EL (cell line): ENCODE measurements at places on chromosomes 4 and X.
A peak's percentile ranks its signal among the peaks of the same experiment; 100 is the strongest.

DNA sequence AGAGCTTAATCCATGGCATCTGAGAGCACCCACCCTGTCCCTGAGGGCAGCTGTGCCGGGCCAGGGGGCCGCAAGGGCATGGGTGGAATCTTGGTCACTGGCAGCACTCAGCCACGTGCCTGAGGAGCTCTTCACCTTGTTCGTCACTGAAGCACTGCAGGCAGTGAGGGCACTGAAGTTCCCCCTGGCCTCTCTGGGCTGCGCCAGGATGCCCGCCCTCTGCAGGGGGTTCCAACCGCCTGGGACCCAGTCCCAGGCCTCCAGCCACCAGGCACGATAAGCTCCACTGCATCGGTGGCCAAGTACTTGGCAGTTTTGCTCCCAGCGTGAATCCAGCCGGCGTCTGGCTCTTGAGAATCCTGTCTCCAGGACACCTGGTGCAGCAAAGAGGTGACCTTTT lies 96.4 kb upstream of the MED14 start:
- DNase-seq: no peak

- DNase-seq: no peak
These were observed 47.4 kb downstream of the HAUS3 start for GRCh38 chr4:2194496-2194895.

DNA sequence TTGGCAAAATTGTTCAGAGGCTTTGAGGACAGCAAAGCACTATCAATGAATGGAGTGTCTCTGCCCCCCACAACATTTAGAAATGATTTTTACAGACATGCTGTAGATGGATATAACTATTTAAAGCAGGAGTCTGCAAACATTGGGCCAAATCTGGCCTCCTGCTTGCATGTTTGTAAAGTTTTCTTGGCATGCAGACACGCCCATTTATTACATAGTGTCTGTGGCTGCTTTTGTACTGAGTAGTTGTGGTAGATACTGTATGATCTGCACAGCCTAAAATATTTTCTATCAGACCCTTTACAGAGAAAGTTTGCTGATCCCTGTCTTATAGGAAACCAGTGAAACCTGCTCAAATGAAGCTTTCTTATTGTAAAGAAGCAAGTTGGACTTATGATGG lies 45.5 kb upstream of the PHEX start:
- DNase-seq: no peak

GRCh38 chr4:154960476-154960875 lies 179.4 kb downstream of the RBM46 start:
- no peak for DNase-seq

DNA sequence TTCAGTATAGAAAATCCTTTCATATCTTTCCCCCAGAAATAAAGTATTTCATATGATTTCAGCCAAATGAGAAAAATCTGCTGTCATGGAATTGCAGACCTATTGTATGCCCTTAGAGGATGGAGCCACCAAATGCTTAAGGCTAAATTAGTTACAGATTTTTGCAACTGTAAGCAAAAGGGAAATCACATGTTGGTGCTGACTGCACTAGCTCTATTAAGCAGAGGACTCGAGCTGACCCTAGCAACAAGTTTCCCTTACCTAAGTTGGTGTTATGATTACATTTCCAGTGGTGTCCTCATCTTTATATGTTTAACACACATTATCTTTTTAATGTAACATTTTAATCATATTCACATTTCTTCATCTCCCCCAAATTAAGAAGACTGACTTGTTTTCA lies 58.3 kb upstream of the DOCK11 start:
- DNase-seq: no peak

- DNase-seq: no peak
These were observed 24.4 kb upstream of the PDZD4 start for GRCh38 chrX:153854702-153855101.

GRCh38 chr4:154490583-154491340 lies 837 bp downstream of the DCHS2 start:
- DNase-seq: no peak

DNA sequence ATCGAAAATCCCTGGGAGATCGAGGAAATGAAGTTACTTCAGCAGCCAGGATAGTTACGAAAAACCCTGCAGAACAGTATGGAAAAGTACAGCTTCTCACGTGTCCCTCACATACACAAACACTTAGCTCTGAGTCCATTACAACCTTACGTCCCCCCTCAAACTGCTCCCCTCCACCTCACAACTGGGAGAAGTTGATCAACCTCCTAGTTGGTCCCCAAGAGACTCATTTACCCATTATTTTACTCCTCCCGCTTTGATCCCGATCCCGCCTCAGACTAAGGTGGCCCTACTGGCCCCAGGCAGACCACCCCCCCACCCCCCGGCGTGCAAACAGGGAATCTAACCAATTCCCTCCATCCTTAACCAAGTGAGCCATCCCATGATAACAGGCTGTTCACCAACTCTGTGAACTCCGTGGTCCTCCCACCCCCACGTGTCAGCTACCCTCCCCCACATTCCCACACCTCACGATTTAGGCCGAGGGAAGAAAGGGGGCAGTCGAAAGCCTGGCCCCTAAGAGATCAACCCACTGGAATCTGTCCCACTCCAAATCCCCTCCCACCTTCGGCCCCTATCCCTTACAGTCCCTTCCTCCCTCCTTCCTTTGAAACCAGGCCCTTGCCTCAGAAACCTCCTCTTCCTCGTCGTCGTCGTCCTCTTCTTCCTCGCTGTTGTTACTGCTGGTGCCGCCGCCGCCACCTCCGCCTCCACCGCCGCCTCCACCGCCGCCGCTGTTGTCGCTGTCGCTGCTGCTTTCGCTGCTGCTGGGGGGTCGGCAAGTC lies 755 bp downstream of the ANKRD17 start:
- DNase-seq: peak; percentile 39

- no peak for DNase-seq
These were observed 8.7 kb upstream of the ABLIM2 start for GRCh38 chr4:8167291-8167690.

DNA sequence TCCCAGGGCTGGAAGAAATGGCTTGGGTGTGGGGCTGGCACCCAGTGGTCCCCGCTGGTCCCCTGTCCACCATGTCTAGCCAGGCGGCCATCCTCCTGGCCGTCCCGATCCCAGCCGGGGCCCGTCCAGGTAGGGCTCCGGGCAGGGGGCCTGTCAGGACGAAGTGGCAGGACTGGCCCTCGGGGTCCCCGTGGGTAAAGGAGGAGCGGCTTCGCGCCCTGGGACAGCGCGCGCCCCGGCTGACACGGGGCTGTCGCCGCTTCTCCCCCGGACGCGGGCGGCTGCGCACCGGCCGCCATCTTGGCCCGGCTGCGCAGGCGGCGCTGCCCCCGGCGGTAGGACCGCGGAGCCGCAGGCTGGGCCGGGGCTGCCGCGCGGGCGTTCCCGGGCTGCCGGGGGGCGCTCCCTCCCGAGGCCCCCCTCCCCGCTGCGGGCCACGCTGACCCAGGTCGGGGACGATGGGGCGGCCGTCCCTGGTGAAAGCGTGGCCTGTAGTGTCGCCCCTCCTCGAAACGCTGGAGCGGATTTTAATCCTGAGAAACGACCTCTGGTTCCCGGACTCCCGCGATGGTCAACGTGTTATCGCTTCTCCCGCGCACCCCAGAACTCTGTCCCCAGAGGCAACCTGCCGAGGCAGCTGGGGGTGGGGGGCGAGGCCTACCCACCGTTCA lies 60.4 kb upstream of the BCOR start:
- DNase-seq: peak; percentile 30

DNA sequence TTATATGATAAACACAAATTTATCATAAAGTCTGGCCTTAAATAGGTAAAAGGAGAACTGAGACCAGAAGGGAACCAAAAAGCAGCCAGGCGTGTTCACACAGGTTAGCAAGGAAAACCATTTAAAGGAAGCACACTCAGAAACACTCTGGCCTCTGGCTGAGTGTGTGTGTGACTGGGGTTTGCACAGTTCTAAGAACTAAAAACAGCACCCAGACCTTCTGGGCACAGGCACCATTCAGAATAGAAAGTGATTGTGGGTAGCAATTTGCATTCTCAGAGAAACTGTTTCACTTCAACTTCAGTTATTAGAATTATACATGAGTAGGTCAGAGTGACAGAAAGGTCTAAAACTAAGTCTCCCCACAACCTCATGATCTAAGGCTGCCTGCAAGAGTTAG lies 10.0 kb downstream of the GPR82 start:
- DNase-seq: no peak

- DNase-seq: no peak
These were observed 20.8 kb downstream of the FGFR3 start for GRCh38 chr4:1813915-1814314.

- DNase-seq: no peak
These were observed 7.9 kb downstream of the GTPBP6 start for GRCh38 chrX:310621-311155.

DNA sequence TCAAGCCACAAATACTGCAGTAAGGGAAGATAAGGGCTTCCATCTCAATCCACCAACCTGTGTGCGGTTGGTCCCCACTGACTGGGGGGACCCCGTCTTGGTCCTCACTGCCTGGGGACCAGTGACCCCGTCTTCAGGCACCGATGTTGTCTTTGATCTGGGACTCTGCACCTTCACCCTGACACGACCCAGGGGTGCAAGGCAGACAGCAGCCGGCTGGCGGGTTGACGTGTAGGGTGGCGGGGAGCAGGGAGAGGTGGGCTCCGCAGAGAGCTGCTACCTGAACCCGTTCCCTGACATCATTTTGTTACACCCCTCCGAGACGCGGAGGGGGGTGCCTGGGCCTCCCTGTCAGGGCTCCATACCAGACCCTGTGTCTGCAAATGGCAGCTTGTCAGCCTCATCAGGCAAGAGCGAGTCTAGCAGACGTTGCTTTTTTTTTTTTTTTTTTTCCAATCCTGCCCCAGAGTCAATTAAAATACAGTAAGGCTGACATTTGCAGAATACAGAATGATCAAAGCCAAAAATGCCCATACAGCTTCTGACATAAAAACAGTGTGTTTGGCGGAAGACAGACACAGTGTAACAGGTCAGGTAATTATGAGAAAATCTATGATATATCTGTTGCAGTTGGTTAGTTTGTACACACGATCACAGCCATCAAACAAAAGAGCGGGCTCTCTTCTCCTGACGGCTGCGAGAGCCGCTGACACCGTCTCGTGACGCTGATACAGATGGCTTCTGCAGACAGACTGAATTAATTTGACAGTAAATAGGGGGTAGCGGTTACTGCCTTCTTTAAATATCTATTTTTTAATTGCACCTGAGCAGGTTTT lies 118.6 kb downstream of the CRLF2 start:
- DNase-seq: no peak

- DNase-seq: no peak
These were observed 62.6 kb downstream of the MMRN1 start for GRCh38 chr4:89957046-89957926.

DNA sequence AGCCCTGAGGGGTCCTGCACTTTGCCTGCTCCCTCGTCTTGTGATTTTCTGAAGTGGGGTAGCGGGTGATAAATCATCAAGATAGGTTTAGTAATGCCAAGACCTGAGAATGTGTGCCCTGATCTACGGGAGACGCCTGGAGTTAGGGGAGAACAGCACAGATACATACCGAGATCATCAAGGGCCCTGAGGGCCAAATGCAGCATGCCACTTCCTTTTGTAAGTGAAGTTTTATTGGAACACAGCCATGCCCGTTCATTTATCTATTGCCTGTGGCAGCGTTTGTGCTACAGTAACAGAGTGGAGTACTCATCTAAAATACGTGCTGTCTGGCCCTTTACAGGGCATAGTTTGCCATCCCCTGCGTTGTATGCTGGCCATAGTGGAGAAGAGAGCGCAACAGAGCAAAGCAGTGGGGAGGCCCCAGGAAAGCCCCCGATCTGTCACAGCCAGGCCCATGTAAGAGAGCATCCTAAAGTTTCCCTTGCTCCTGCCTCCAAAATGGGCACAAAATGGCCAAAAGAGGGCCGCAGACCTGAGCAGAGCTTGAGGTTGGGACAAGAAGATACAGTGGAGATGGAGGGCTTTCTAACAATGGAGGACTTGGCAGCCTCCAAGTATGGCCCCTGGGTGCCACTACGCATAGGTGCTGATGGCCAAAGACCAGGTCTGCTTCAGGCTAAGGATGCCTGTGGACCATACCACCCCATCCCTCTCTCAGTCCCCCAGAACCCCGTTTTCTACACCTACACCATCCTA lies 167.0 kb downstream of the SMIM20 start:
- no peak for DNase-seq

GRCh38 chr4:146855761-146856160 lies 89.9 kb downstream of the TTC29 start:
- DNase-seq: no peak

DNA sequence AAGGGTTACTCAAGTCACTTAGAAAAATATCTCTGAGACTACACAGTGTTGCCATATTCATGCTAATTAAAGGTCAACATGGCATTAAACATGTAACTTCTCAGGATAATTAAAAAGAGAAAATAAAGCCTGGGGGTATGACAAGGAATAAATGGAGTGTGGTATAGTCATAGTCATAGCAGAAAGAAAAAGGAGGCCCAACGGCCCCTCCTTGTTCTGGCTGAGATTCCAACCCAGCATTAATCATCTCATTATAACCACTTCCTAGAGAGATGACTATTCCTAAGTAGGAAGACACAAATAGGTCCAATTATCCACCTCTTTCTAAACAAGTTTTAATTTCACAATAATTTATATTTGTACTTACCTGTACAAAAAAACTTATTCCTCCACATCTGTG lies 778.4 kb upstream of the AADAT start:
- DNase-seq: peak; percentile 0

DNA sequence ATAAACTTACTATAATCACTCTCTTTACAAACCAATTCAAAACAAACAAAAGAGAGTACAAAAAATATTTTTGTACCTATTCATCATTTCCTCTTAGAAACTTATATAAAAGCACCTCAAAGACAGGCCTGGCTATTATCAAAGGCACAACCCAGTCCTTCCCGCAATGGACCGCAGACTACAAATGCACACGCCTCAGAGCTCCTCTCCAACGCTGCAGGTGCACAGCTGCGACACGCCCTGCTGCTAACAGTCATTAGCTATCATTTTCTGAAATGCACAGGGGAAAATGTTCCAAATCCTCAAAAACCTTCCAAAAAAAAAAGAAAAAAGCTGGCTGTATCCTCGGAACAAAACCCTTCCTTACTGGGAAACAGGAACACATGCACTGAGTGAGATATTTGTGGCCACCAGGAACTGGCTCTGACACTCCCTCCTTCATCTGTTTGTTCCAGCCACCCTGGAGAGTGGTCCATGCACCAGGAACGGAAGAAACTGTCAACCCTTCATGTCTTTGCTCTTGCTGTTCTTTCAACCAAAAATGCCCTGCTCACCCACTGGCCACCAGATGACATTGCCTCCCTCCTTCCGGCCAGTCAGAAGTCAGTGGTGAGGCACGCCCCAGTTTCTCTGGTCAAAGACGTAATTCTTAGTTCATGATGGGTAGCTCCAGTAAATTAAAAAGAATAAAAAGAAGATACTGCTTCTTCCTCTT lies 16.7 kb downstream of the IRF2 start:
- DNase-seq: no peak

GRCh38 chr4:8545439-8545765 lies 34.8 kb upstream of the GPR78 start:
- no peak for DNase-seq

DNA sequence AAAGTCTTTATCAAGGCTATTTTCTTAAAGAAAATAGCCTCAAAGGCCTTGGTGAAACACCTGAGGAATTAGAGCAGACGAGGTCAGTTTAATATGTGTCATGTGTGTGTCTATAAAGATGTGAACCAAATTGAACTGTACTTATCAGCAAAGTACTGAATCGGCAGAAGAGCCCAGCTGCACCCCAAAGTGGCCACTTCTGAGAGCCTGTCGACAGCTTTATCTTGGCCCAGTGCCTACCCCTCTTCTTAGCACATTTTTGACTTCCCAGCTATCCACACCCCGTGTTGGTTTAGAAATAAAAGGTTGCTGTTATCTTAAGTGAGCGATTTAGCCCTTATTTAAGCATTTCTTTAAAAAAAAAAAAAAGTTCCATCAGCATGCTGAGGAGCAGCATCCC lies 329.7 kb downstream of the FBXW7 start:
- no peak for DNase-seq

- peak; percentile 2 for DNase-seq
These were observed 112.7 kb upstream of the DUSP21 start for GRCh38 chrX:44731160-44731559.
